NCI-H2081 (cell line): ENCODE measurements at places on chromosomes 2 and 18.

- no peak for DNase-seq
These were observed 20.5 kb downstream of the SETBP1 start for GRCh38 chr18:44701227-44701626.

- DNase-seq: no peak
These were observed 24.6 kb upstream of the INO80C start for GRCh38 chr18:35522130-35522959.

GRCh38 chr18:57004366-57005121 is 142.3 kb upstream of the BOD1L2 start:
- no peak for DNase-seq

DNA sequence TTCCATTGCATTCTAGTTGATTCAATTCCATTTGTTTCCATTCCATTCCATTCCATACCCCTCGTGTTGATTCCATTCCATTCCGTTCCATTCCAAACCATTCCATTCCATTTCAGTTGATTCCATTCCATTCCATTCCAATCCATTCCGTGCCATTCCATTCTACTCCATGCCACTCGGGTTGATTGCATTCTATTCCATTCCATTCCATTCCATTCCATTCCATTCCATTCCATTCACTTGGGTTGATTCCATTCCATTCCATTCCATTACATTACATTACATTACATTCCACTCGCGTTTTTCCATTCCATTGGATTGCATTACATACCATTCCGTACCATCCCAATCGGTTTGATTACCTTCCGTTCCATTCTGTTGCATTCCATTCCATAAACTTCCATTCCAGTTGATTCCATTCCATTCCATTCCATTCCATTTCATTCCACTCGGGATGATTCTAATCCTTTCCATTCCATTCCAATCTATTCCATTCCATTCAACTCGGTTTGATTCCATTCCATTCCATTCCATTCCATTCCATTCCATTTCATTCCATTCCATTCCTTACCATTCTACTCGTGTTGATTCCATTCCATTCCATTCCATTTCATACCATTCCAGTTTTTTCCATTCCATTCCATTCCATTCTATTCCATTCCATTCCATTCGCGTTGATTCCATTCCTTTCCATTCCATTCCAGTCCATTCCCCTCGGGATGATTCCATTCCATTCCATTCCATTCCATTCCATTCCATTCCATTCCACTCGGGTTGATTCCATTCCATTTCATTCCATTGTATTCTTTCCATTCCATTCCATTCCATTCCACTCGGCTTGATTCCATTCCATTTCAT is 1140.4 kb downstream of the RPIA start:
- no peak for DNase-seq

DNA sequence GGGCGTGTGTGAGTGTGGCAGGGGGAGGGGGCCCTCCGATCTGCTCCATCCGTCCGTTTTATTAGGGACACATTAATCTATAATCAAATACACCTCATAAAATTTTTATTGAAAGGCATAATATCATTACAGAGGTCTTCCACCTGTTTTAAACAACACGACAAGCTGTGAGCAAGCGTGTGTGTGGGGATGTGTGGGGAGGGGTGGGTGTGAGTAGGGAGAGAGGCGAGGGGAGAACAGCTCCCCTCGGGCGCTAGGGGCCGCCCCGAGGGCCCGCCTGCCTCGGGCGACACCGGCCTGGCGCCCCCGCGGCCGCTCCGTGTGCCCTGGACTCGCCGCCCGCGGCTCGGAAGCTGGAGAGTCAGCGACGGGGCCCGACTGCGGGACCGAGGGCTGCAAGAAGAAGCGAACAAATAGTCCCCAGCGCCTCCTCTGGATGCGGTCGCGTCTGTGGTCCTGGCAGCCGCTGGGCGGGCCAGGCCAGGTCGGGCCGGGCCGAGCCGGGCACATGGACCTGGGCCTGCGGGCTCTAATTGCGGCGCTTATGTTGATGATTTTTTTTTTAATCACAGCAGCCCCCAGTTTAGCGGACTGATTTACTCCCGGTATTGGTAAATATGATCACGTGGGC is 352 bp upstream of the HOXD9 start:
- DNase-seq: peak; percentile 59

DNA sequence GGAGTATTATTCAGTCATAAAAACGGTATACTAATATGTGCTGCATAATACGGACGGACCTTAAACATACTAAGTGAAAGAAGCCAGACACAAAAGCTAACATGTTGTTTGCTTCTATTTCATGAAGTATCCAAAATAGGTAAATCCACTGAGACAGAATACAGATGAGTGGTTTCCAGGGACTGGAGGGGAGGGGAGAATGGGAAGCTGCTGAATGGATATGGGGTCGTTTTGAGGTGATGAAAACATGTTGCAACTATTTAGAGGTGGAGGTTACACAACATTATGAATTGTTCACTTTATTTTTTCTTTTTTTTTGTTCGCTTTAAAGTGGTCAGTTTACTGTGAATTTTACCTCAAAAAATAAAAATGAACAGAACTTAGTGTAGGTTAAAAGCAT is 52.9 kb downstream of the RAB10 start:
- DNase-seq: no peak

DNA sequence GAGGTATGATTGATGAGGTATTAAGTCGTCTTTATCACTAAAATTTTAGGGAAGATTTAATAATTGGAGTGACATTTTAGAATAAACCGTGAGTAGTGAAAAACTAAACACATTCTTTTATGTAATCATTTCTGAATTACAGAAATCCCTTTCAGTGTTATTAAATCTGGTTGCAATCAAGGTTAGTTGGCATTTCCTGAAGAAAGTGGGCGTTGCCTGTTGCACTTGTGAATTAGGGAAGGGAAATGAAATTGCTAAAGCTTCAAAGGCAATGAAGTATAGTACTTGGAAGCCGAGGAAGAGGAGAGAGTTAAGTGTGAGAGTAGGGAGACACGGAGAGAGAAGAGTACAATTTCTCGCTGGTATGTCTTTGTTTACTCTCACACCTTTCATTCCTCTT is 274.5 kb downstream of the SLC8A1 start:
- DNase-seq: no peak

DNA sequence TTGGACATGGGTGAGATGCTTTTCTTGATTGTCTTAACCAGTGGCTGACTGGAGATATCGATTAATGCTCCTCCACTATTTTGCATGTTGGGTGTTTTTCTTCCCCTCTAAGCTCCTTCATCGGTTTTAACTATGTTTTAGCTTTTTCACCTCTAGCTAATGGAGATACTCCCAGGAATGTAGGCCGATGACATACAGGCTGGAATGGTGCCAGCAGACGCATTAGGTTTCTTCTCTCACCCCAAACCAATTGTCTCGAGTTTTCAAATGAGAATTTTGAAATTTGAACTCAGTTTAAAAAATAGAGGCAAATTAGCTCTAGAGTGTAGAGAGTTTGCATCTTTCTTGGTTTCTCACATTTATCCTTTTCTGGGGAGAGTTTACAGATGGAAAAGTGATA is 247.6 kb downstream of the RPRM start:
- DNase-seq: no peak

DNA sequence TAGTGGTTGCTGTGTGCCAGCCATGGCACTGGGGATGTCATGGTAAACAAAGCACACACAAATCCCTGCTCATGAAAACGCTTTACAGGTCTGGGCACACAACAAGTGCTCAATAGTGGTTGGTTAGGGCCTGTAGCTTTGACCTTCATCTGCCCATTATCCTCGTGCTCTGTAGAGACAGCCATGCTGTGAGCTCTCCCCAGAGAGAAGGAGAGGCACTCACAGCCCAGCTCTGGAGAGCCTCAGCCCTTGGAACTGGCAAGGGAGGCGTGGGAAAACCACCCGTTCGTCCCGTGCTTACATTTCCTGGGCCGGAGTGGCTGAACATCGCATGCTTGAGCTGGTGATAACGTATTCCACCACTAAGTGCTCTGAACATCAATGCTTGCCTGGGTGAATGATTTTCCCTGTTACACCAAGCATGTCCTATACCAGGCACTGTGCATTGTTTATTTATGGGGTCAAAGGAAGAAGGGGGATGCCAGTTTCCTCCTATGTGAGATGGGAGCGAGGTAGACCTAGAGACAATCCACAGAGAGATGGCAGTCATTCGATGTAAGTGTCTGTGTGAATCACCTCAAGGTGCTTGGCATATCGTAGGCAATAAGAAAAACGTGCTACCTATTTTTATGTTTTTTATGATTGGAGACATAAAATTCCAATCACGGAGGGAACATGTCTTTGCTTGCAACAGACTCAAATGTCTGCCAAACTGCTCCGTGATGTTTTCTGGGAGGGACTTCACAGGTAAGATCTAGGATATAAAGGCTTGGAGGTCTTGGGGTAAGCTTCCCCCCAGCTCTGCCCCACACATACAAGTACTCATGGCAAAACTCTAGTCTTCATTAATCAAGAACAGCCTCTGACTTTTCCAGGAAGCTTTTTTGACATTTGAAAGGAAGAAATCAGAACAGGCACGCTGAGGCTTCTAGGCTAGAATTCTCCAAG is 75.5 kb downstream of the DDX1 start:
- no peak for DNase-seq

DNA sequence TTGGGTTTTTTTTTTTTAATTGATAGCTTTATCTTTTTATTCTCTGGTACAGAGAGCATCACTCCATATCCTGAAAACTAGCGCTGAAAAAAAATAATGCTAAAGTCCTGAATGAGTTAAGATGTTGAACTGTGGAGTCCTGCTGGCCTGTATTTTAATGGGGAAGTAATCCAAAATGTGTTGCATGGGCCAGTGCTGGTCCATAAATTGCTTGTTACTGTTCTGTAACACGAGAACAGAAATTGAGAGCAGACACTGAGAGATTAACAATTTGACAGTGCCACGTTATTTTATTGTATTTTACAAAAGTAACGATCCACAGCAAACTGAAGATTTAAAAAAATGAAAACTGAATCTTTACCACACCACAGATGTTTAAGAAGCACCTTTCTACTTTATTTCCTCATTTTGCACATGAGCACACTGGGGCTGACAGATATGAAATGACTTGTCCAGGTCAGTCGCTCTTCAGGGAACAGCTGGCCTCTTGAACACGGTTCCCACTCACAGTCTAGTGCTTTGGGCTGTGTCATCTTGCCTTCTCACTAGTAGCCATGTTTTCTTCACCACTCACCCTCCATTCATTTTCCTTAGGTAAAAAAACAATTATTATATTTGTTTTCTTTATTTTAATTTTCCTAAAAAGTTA is 35.3 kb downstream of the ZCCHC2 start:
- no peak for DNase-seq

DNA sequence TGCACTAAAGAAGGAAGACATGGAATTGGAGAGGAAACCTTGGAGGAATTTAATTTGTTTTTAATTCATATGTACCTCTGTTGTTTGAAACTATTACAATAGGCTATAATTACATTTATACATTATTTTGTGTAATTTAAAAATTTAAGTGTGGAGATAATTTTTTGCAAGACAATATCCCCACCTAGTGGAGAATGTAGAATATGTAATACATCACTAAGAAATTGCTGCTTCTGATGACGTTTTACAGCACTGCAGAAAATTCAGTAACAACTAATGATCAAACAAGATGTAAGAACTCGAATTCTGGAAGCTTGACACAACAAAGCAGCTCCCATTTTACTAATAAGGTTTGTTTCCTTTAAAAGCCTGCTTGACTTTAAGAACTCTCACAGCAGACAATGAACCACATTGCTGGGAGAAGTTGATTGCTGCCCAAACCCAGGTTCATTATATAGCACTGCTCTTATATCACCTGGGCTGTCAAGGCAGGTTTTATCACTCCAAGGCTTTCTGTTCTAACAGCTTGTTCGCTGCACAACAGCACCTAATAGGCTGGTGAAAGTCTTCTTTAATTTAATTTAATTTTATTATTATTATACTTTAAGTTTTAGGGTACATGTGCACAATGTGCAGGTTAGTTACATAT is 53.4 kb downstream of the THADA start:
- DNase-seq: peak; percentile 50

GRCh38 chr2:180456801-180457200 is 449.7 kb upstream of the CWC22 start:
- peak; percentile 36 for DNase-seq

DNA sequence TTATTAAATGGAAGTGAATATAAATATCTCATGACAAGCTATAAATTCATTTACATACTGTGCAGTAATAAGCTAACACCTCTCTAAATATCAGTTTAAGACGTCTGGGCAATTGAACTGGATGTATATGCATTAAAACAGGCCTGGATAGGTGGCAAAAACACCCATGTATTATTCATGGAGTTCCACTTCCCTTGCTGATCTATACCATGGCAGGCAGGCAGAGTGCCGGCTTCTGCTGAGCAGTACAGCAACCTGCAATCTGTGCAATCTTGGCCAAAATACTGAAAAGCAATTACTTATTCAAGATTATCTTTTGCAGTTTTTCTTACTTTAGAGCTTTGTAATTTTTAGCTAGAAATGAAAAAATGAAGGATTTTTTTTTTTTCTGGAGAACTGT is 112.1 kb upstream of the PIEZO2 start:
- no peak for DNase-seq

DNA sequence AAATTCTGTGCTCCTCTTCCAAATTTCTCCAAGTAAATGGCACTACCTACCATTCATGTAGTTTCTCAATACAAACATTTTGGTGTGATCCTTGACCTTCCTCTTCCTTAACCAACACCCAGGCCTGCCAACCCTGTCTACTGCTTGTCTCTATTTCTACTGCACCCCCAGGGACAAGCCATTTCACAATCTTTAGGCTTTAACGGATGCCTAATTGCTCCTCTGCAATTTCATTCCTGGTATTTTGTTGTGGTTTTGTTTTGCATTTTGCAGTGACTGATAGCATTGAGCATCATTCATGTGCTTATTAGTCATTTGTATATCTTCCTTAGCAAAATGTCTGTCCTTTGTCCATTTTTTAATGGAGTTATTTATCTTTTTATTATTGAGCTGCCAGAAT is 10.0 kb downstream of the FAP start:
- no peak for DNase-seq

- peak; percentile 52 for DNase-seq
These were observed at the start of gene PER2 for GRCh38 chr2:238287737-238288649. TSS of gene PER2 (minus strand) at chr2:238288610. CDS start at chr2:238277936, 10,674 bp downstream.

DNA sequence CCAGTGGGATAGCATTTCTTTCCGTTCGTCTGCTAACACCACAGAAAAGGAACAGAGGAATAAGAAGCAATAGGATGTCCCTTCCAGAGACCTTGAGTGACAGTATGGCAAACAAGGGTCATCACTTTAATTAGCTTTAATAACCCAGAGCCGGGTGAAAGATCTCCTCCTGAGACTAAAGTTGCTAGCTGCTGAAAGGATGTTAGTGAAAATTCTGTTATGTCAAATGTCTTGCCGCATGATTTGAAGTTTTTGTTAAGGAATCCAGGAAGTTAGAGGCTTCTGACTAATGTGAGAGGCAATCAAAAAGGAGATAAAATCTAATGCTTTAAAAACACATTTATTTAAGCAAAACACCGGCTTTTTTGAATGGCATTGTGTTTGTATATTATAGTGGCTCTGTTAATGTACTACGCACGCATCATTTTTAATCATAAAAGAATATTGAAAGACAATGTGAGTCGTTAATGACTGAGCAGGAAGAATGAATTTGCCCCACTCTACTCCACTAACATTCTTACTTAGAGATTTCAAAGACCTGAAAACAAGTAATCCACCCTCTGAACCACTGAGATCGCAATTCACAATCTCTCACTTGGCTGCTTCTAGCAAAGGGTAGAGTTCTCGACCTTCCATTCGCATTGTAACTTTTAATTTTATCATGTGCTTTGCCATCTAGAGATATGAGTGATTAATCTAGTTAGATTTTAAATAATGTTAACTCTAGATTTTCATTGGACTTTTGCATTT is 536.6 kb downstream of the LRRTM4 start:
- DNase-seq: no peak

GRCh38 chr2:99787769-99788382 is 298.1 kb upstream of the REV1 start:
- DNase-seq: no peak
